ENCODE measurements at places on chromosomes 5 and 9.

DNA sequence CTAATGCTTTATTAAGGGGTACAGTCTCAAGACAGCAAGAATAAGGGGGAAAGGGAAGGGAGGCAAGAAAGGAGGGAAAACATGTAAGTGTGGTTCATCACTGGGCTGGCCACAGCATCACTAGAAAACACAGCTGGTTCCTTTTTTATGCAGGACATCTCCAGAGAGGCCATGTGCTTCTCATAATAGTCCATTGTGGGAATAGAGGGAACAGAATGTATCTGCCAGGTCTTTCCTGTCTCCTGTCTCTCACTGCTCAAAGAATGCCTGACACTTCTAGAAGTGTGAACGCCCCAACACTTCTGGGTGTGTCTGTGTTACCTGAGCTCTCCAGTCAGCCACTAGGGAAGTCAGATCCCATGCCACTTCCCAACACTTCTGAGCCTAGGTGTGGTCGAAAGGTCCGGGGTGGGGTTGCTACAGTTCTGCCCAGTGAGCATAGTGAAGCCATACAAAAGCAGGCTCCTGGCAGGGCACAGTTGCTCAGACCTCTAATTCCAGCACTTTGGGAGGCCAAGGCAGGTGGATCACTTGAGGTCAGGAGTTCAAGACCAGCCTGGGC is 255.6 kb upstream of the SLC30A5 start:
- no peak for DNase-seq

GRCh38 chr9:20564650-20565049 is 57.6 kb downstream of the MLLT3 start:
- DNase-seq: no peak

- no peak for DNase-seq
These were observed 1.2 kb upstream of the PCDHGA5 start for GRCh38 chr5:141362719-141363118.

GRCh38 chr9:93620041-93620506 is 43.7 kb downstream of the PHF2 start:
- DNase-seq: no peak

DNA sequence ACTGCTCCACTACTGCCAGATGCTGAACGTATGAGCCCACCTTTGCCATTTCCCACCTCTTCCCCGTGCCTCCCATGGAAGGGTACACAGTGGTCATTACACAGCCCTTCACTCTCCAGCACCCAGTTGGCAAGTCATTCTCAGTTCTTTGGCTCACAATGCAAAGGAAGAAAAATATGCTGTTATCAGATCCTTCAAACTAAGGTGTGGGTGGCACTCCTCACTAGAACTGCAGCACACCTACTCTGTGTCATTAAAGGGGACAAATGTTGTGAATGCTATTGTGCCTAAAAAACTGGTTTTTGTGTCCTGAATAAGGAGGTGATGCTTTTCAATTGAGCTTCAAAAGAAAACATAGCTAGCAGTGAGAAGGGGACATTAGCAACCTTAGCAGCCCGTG is 183.1 kb upstream of the SNX2 start:
- DNase-seq: no peak
